ENCODE measurements at places on chromosomes 6 and 20.
A peak's percentile ranks its signal among the peaks of the same experiment; 100 is the strongest.

GRCh38 chr20:17488916-17489600 lies 42.1 kb downstream of the BFSP1 start:
- ATAC-seq, result no peak

DNA sequence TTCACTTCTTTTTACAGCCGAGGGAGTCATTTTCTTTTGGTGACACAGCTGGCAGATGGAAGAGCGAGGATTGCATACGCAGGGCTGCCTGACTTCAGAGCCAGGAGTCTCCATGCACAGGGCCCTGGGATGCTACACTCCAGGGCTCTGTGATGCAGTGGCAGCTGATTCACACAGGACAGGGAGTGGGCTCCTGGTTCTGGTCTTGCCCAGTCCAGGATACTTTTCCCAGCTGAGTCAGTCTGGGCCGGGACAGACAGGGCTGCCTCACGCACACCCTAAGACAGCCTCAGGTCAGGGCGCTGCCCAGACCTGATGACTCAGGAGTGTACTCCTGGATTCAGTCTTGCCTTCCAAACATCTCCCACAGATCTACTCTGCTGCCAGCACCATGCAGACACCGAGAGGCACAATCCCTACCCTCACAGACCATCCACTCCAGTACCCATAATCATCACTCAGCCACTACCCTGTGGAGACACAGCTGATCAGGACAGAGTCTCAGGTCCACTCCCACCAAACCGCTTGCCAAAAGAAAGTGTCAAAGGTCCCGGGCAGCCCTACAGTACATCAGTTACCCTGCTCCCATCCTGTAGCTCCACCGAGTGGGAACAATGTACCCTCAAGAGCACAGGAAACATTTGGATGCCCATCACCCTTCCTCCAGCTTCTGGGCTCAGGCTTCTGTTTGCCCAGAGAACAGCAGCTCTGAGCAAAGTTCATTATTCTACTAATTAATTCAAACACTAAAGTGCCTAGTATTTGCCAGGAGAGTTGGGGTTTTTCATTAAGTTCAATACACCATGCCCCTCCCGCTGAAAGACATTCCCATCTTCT lies 11.5 kb downstream of the SDC4 start:
- no peak for ATAC-seq

- no peak for ATAC-seq
Observed at GRCh38 chr6:113526553-113526952, 330.6 kb upstream of the MARCKS start.

DNA sequence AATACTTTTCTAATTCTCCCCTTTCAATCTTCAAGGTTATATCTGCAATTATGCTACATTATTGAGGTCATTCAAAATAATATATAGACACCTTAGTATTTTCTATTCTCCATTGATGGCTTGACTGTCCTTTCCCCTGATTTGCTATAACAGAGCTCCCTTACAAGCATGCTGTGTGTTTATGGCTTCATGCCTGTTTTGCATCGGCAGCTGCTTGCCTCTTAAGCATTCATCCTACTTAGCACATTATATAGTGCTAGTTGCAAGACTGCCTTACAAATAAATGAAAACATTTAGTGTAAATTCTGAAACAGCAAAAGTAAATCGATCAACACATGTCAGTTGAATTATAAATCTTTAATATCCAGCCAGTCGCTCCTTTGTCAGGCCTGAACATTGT lies 476.2 kb upstream of the POU3F2 start:
- ATAC-seq, result no peak

GRCh38 chr6:110075406-110075805 lies 97.3 kb downstream of the GPR6 start:
- ATAC-seq, result no peak

GRCh38 chr20:15496501-15497039 lies 1076.7 kb downstream of the KIF16B start:
- ATAC-seq, result no peak

DNA sequence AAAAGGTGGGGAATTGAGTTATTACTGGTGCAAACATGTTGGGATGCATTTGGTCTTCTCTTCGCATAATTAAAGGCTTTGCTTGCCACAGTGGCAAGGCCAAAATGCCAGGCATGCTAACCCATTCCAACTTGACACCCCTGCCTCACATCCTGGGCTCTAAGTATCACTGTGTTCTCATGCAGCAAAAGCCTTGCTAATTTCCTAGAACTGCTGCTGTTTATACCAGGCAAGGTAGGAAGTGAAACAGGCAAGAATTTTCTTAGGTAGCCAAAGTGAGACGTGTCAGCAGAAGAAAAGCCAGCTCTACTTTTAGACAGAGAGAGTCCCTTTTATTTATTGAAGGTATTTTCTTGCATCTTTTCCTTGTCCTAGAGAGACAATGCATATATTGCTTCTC lies 41.2 kb downstream of the LYRM2 start:
- no peak for ATAC-seq

DNA sequence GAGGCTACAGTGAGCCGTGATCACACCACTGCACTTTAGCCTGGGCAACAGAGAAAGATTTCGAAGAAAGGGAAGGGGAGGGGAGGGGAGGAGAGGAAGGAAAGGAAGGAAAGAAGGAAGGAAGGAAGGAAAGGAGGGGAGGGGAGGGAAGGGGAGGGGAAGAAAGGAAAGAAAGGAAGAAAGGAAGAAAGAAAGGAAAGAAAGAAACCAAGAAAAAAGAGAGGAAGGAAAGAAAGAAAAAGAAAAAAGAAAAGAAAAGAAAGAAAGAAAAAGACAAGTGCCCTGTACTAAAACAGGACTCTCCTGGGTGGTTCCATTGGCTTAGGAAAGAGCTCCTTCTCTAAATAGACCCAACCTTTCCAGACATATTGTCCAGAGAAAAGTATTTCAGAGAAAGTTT lies 136.6 kb downstream of the PXDC1 start:
- ATAC-seq, result no peak

DNA sequence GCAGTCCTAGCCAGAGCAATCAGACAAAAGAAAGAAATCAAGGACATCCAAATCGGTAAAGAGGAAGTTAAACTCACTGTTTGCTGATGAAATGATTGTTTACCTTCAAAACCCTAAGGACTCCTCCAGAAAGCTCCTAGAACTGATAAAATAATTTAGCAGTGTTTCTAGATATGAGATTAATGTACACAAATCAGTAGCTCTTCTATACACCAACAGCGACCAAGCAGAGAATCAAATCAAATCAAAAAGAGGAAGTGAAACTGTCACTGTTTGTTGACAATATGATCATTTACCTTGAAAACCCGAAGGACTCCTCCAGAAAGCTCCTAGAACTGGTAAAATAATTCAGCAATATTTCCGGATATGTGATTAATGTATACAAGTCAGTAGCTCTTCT lies 21.7 kb downstream of the SERPINB9 start:
- ATAC-seq, result no peak

GRCh38 chr6:145602726-145603326 lies 132.5 kb downstream of the EPM2A start:
- no peak for ATAC-seq

DNA sequence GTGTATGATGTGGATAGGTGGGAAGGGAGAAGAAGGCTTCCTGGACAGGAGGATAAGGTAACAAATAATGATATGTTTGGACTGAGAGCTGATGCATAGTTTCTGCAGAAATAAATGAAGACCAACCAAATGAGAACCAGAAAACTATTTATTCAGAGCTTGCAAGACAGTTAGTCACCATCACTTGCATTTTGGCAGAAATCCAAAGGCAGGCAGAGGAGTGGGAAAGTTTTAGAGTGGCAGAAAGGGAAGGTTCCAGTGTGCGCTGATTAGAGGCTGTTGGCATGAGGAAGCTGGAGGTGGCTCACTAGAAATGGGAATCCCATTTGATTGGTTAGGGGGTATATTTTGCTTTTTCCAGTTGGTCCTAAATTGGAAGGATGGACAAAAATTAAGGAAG lies 13.0 kb upstream of the F13A1 start:
- no peak for ATAC-seq

GRCh38 chr20:44790638-44791393 lies 19.5 kb downstream of the RIMS4 start:
- no peak for ATAC-seq

DNA sequence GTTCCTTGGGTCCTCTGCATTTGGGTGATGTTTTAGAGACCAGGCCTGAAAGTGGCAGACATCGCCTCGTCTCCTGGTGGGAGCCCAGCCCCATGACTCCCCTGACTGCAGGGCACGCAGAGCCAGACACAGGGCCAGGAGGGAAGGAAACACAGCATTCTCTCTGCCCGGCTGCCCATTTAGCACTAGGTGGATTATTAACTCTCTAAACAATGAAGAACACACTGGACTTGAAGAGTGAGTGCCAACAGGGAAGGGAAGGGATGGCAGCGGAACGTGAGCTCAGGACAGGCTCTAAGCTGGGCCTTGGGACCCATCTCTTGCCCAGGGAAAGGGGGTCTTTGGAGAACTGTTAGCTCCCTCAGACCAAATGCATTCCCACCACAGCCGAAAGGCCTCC lies 80.4 kb downstream of the TBXT start:
- ATAC-seq, result no peak

- ATAC-seq, result no peak
Observed at GRCh38 chr6:130982135-130982534, 80.9 kb downstream of the EPB41L2 start.

DNA sequence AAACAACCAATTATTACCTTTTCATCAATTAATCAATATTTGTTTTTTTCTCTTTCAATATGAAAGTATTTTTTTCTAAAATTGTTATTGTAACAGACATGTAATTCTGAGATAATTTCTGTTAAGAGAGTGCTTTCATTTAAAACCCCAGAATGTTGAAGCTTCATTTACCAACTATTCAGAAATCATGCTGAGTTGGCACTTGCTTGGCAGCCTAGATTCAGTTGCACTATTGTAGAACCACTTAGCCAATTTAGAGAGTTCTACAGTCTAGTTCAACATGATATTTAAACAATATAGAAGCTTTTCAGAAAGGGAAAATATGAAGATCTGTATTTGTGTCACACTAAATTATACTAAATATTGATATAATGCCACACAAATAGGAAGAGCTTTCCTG lies 56.1 kb upstream of the NKAIN2 start:
- no peak for ATAC-seq

GRCh38 chr6:170423030-170423429 lies 116.5 kb downstream of the FAM120B start:
- ATAC-seq, result no peak

DNA sequence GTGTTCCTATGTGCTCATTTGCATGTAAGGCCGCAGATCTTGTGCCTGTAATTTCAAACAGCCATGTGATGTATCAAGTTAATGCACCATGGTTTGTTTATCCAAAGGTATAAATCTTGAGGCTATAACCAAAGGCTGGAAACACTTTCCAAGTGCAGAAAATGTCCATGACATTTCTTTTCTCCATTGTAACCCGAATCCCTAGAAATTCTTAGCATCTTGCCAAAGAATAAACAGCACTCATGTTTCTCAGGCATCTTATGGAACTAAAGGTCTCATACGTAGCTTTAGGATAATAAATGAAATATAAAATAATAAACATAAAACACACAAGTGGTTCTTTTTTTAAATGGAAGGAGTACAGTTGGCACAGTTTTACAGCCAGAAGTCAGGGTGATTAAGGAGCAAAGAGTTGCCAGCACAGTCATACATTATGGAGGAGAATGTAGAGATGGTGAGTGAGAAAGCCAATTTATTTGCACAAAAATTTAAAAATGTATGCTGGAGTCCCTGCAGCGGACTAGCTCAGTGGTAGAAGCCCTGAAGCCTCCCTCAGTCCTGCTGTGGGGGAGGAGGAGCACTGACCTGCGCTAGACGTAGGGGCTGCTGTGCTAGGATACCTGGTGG lies 18.0 kb downstream of the CDH26 start:
- no peak for ATAC-seq

- ATAC-seq, result peak; percentile 91
Observed at GRCh38 chr6:17580518-17581048, 19.5 kb upstream of the FAM8A1 start.

- ATAC-seq, result peak; percentile 46
Observed at GRCh38 chr6:49531774-49532569, 18.5 kb upstream of the C6orf141 start.

GRCh38 chr20:58652606-58653294 lies 1.7 kb downstream of the STX16 start:
- ATAC-seq, result peak; percentile 18

DNA sequence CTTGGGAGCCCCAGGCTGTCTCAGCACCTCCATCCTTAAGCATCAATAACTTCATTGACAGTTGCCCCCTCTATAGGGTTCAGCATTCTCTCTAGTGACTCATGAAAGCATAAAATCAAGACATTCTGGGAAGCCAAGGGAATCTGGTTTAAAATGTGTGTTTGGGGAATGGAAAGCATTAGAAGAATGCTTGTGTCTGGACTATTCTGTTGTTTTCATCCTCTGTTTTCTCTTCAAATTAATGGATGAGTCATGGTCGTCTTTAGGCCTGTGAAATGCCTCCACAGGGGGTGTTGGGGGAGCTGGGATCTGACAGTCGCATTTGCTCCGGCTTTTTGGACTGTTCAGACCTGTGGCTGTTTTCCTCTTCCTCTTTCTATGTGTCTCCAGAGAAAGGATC lies 279.7 kb downstream of the CDC5L start:
- no peak for ATAC-seq

DNA sequence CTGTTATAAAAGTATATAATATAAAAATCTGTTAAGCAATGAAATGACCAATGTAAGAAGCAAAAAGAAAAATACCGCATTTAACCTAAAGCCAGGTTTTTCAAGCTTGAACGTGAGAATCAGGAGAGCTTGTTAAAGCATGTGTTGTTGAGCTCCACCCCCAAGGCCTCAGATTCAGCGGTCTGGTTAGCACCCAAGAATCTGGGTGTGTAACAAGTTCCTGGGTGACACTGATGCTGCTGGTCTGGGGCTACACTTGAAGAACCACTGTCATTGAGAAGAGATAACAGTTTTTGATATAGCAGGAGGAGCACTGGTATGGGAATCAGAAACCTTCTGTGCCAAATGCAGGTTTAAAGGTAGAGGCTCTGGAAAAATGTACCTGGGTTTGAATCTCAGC lies 154.0 kb downstream of the ID4 start:
- ATAC-seq, result no peak

DNA sequence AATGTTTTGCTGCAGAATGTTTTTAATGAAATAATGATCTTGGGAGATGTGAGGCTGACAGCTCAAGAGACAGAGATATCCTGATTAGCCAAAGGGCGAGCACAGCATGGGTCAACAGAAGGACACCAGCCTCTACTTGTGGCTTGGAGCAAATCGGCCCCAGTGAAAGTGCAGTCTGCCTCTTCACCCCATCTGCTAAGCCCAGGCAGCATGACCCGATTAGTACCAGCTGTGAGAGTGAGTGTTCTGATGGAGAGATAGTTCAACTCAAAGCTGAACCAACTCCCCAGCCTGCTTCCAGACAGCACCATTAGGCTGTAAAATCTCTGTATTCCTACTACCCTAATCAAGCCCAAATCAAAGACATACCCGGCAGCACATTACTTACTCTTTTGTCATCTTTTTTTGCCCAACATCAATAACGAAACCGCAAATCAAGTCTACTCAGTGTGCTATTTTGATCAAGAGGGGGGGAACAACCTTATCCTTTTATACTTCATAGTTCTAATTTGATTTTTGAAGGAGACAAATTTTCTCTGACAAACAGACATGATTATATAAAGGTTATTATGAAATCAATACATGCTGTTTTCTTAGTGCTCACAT lies 514.1 kb upstream of the NRSN1 start:
- no peak for ATAC-seq

- no peak for ATAC-seq
Observed at GRCh38 chr6:53707108-53707897, 41.7 kb upstream of the KLHL31 start.
